Common myeloid progenitor, CD34-positive (primary cell): ENCODE measurements at places on chromosomes 6 and 20.

GRCh38 chr20:45495501-45495941, 19.9 kb downstream of the SPINT3 start:
- no peak overlapping the region for H3K4me3 ChIP-seq
- H3K36me3 ChIP-seq, result no peaks in the 10 kb centered on the region
- H3K4me1 ChIP-seq, result no peaks in the 10 kb centered on the region
- DNase-seq, result no peak
- no peaks in the 10 kb centered on the region for H3K27me3 ChIP-seq

DNA sequence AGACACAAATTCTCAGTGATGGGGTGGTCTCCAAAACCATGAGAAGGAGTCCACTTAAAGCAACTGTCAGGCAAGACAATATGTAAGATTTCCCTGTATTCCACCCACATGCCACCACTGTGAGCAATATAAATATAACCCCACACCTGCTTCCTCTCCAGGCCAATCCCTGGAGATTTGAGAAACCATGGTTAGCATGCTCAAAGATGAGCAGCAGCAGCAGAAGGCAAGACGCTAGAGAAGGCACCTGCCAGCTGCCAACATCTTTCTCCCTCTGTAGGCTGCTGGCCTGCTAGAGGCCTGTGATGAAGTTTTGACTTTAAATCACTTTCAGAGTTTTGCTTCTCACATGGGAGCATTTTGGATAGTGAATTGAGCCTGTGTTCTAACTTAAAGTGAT, 7.9 kb upstream of the SOD2 start:
- no peak for DNase-seq
- H3K4me1 ChIP-seq, result peaks cover 2% of the 10 kb centered on the region
- H3K36me3 ChIP-seq, result no peaks in the 10 kb centered on the region
- no peaks in the 10 kb centered on the region for H3K27me3 ChIP-seq

DNA sequence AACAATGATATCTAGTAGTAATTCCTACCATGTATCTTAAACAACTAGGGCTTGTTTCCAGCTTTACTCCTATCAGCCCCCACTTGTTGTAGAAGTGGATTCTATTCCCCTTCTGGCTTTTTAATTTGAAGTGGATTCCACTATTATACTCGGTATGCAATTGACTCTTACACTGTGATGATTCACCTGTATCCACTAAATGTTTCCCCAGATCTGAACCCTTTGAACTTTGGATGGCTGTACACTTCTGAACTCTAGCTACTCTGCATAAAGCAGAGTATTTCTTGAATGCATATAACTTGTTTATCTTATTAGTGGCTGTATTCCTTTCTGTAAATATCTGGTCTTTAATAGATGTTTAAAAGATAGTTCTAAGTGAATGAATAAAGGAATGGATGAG, 538.4 kb upstream of the NRSN1 start:
- no peaks in the 10 kb centered on the region for H3K27me3 ChIP-seq
- no peaks in the 10 kb centered on the region for H3K36me3 ChIP-seq
- H3K27ac ChIP-seq, result no peak overlapping the region
- DNase-seq, result no peak
- no peaks in the 10 kb centered on the region for H3K4me1 ChIP-seq

GRCh38 chr20:52234302-52235045, 42.9 kb upstream of the ZFP64 start:
- no peaks in the 10 kb centered on the region for H3K27me3 ChIP-seq
- no peak overlapping the region for H3K27ac ChIP-seq
- no peaks in the 10 kb centered on the region for H3K4me1 ChIP-seq
- no peak overlapping the region for H3K4me3 ChIP-seq

DNA sequence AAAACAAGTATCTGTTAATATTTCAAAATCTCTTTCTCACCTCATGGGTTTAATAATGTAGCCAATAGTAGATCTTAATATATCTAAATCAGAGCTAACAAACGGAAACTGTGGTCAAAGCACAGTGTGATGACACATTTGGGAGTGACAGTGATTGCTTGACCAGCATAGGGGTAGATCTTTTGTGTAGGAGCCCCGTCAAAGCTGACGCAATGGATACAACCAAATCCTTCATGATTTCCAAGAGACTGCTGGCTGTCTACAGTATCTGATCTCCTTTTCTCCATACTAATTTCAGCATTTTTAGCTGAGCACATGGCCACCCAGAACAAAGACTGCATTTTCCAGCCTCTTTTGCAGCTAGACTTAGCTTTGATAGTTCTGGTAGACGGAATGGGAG, 299.3 kb upstream of the ECI2 start:
- no peaks in the 10 kb centered on the region for H3K4me1 ChIP-seq
- no peak overlapping the region for H3K4me3 ChIP-seq
- H3K27ac ChIP-seq, result no peak overlapping the region
- H3K27me3 ChIP-seq, result no peaks in the 10 kb centered on the region
- H3K36me3 ChIP-seq, result no peaks in the 10 kb centered on the region
- DNase-seq, result no peak

DNA sequence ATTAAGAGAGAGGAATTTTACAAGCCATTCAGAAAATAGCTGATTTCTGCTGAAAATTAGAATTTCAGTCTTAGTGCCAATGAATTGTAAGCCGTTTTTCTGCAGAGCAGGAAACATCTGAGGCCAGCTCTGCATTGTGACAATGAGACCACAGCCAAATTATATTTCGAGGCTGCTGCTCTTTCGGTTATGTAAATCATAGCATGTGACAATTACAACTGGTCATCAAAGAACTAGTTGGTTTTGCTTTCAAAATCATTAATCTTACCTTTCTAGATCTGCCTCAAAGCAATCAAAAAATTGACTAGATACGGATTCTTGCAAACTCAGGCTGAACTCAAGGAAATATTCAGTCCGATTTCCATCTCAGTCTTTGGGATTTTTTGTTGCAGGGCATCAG, 33.4 kb upstream of the INSM1 start:
- H3K4me3 ChIP-seq, result no peak overlapping the region
- DNase-seq, result no peak
- H3K36me3 ChIP-seq, result no peaks in the 10 kb centered on the region
- peak overlapping the region; percentile 37 for H3K27ac ChIP-seq
- no peaks in the 10 kb centered on the region for H3K4me1 ChIP-seq

DNA sequence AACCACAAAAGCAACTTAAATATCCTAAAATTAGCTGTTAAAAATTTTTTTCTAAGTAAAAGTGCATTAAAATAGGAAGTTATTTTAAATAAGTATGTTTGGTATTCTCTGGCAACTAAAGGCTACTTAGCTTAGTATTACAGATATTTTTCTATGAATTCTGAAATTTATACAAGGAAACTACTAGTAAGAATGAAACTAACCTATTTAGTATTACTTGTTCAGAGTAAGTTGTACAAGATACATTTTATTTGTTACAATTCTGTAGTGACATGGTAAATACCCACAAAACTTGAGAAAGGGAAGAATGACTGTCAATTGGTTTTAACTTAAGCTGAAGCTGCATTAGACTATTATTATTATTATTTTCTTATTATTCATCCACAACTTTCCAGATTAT, 6.5 kb downstream of the PHIP start:
- peaks cover 29% of the 10 kb centered on the region for H3K4me1 ChIP-seq
- H3K4me3 ChIP-seq, result no peak overlapping the region
- H3K27me3 ChIP-seq, result no peaks in the 10 kb centered on the region

GRCh38 chr6:112413780-112414179, 66.7 kb downstream of the RFPL4B start:
- no peaks in the 10 kb centered on the region for H3K4me1 ChIP-seq
- DNase-seq, result no peak
- H3K36me3 ChIP-seq, result no peaks in the 10 kb centered on the region
- H3K4me3 ChIP-seq, result no peak overlapping the region
